ENCODE measurements at places on chromosomes 7 and 10.

- peak; percentile 31 for DNase-seq
Measured at GRCh38 chr10:48885376-48885775, 54.3 kb downstream of the LRRC18 start.

- DNase-seq: no peak
Measured at GRCh38 chr10:112701211-112701877, 248.7 kb upstream of the TCF7L2 start.

DNA sequence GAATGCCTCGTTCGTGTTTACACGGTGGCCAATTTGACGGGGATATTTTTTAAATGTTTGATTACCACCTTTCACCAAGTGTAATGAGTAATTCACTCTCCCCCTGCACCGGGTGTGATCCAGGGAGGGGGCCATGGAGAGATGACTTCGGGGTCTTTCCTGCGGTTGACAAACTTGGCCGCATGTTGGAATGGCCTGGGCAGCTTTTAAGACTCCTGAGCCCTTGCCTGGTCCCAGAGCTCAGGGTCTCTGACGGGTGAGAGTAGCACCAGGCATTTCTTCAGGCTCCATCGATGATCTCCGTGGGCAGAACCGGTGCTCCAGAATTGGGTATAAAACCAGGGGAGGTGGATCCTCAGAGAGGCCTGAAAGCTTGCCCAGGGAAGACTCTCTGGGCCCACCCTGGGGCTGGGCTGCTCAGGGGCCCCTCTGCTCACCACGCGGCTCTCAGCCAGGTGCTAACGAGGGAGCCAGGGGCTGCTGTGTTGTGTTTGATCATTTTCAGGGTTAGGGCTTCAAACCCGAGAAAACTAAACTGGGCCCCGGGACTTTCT is 882 bp downstream of the ZNF282 start:
- peak; percentile 13 for DNase-seq

DNA sequence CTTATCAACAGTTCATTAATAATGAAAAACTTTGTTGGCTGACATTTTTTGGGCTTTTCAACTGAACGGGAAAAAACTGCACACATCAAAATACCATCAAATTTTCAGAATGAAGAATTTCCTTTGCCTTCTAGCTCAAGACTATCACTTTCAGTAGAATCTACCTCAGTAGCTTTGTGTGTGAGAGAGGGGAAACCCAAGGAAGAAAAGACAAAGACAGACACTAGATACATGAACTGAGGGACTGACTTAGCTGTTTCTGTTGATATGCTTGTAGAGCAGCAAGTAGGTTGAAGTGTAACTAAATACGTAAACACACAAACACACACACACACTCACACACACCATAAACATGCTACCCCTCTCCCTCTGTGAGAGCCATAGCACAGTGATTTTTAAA is 257.1 kb downstream of the CDK14 start:
- DNase-seq: no peak

DNA sequence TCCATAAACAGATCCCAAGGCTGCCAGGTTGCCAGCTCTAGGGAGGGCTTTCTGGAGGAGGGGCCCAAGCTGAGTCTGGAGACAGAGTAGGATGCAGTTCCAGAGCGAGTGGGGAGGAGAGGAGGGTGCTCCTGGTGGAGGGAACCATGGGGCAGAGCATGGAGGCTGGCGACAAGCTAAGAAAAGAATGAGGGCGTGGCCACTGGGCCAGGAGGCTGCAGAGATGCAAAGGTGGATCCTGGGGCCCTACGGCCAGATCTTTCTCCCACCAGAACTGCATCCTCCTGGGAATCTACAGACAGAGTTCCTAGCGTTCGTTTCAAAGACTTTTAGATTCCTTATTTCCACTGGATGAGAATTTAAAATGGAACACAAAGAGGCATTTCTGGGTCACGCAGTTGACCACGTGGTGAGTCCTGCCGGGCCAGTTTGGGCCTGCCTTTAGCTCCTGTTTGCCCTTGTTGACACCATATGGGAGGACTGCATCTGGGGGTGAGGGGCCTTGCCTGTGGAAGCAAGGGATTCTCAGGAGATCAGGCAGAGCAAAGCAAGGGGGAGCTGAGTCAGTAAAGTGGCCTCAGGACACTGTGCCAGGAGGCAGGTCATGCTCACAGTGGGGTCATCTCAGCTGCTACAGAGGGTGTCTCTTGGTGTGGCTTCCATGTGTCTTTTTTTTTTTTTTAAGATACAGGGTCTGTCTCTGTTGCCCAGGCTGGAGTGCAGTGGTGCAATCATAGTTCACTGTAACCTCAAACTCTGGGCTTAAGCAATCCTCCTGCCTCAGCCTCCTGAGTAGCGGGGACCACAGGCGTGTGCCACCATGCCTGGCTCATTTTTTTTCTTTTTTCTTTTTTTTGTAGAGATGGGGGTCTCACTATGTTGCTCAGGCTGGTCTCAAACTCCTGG is 137.8 kb downstream of the SH3PXD2A start:
- DNase-seq: no peak

DNA sequence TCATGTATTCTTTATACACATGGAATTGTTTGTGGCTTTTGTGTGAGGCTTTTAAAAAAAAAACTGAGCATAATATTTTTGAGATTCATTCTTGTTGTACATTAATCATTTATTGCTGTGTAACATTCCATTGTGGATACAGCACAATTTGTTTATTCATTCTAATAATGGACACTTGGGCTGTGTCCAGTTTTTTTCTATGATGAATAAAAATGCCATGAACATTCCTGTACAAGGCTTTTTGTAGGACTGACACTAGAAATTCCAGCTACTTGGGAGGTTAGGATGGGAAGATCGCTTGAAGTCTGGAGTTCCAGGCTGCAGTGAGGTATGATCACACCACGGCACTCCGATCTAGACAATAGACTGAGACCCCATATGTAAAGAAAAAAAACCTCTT is 254.3 kb upstream of the CACNA2D1 start:
- peak; percentile 67 for DNase-seq

- no peak for DNase-seq
Measured at GRCh38 chr10:71245420-71246325, 33.3 kb downstream of the UNC5B start.

- no peak for DNase-seq
Measured at GRCh38 chr7:25732766-25733217, 419.2 kb upstream of the NFE2L3 start.
